Thoracic aorta (tissue), 2 donors: ENCODE measurements at places on chromosomes 12 and 14. TPM values are rescaled to one million over a fixed set of nuclear protein-coding genes. Genes with fewer than 3 reads are reported as not detected.

GRCh38 chr12:117878605-117879004 is 90.2 kb downstream of the KSR2 start:
- H3K36me3 ChIP-seq = no peaks in the 10 kb centered on the region
- no peak for DNase-seq
- no peak overlapping the region for H3K4me3 ChIP-seq

Gene DDN
- not detected for total RNA-seq

GRCh38 chr14:58288106-58288792 is 10.1 kb upstream of the ARID4A start:
- peaks cover 20% of the 10 kb centered on the region for H3K36me3 ChIP-seq
- H3K27me3 ChIP-seq = no peaks in the 10 kb centered on the region
- no peak overlapping the region for H3K27ac ChIP-seq
- DNase-seq = no peak
- H3K4me3 ChIP-seq = no peak overlapping the region

Gene KRT78
- not detected for total RNA-seq

Gene KCNK13
- total RNA-seq = 0.92 TPM

DNA sequence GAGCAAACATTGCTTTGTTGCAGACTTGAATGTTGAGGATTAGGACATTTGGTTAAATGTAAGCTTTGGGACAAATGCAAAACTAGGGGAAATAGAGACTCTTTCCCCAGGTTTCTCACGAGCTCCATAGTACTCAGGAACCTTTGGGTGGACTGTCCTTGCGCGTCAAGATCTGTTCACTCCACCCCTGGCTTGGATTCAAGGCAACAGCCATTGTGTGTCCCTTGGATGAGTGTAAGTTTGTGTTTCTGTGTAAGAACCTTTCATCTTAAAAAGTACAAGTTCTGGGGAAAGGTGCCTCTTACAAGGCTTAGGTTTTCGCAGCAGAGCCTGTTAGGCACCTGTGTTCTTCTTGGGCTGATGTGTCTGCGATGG is 3.7 kb downstream of the SUSD6 start:
- peak overlapping the region; percentile 90 for H3K4me3 ChIP-seq
- H3K27me3 ChIP-seq = no peaks in the 10 kb centered on the region
- no peak for DNase-seq
- H3K36me3 ChIP-seq = no peaks in the 10 kb centered on the region
- peaks cover 76% of the 10 kb centered on the region for H3K4me1 ChIP-seq

Gene RNASE3
- not detected for total RNA-seq

DNA sequence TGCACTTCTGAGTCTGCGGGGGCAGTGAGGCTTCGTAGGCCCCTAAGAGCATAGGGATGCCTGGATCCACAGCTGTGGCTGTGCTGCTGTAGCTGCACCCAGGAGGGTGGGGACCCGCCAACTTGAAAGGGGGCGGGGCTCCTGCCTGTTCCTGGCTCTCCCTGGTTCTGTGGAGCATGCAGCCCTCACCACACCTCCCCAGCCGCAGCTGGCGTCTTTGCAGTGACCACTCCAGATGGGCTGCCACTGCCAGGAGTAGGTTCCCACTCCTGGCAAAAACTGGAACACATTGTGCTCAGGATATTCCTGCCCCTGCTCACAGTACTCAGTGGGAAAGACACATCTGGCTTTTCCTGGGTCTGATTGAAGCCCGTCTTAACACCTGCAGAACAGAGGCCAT is 35.8 kb downstream of the TIMELESS start:
- no peaks in the 10 kb centered on the region for H3K27me3 ChIP-seq
- no peaks in the 10 kb centered on the region for H3K36me3 ChIP-seq
- no peaks in the 10 kb centered on the region for H3K4me1 ChIP-seq
- no peak overlapping the region for H3K4me3 ChIP-seq
- no peak overlapping the region for H3K27ac ChIP-seq
- no peak for DNase-seq

GRCh38 chr14:92649934-92650545 is 98.4 kb downstream of the LGMN start:
- peak; percentile 60 for DNase-seq
- peaks cover 52% of the 10 kb centered on the region for H3K4me1 ChIP-seq
- H3K4me3 ChIP-seq = no peak overlapping the region
- H3K36me3 ChIP-seq = peaks cover 10% of the 10 kb centered on the region

Gene CAPS2
- 23.0 TPM for total RNA-seq

GRCh38 chr12:6328945-6329702 is 12.8 kb downstream of the TNFRSF1A start:
- H3K4me1 ChIP-seq = peaks cover 9% of the 10 kb centered on the region
- H3K27me3 ChIP-seq = no peaks in the 10 kb centered on the region
- no peak overlapping the region for H3K27ac ChIP-seq
- no peak for DNase-seq

Gene PLEKHH1
- total RNA-seq = 1.4 TPM

DNA sequence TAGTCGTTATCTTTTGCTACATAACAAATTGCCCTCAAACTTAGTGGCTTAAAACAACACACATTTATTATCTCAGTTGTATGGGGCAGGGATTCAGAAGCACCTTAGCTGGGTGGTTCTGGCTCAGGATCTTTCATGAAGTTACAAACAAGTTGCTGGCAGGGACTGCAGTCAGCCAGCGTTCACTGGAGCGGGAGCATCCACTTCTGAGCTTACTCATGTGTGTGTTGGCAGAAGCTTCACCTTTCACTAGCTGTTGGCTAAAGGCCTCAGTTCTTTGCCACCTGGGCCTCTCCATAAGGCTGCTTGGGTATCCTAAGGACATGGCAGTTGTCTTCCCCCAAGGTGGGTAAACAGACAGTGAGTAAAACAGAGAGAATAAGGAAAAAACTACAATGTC is 365.7 kb downstream of the RPS29 start:
- H3K4me3 ChIP-seq = no peak overlapping the region
- no peak for DNase-seq
- peaks cover 20% of the 10 kb centered on the region for H3K4me1 ChIP-seq
- no peaks in the 10 kb centered on the region for H3K36me3 ChIP-seq
- H3K27me3 ChIP-seq = no peaks in the 10 kb centered on the region

Gene C12orf50
- total RNA-seq = not detected

DNA sequence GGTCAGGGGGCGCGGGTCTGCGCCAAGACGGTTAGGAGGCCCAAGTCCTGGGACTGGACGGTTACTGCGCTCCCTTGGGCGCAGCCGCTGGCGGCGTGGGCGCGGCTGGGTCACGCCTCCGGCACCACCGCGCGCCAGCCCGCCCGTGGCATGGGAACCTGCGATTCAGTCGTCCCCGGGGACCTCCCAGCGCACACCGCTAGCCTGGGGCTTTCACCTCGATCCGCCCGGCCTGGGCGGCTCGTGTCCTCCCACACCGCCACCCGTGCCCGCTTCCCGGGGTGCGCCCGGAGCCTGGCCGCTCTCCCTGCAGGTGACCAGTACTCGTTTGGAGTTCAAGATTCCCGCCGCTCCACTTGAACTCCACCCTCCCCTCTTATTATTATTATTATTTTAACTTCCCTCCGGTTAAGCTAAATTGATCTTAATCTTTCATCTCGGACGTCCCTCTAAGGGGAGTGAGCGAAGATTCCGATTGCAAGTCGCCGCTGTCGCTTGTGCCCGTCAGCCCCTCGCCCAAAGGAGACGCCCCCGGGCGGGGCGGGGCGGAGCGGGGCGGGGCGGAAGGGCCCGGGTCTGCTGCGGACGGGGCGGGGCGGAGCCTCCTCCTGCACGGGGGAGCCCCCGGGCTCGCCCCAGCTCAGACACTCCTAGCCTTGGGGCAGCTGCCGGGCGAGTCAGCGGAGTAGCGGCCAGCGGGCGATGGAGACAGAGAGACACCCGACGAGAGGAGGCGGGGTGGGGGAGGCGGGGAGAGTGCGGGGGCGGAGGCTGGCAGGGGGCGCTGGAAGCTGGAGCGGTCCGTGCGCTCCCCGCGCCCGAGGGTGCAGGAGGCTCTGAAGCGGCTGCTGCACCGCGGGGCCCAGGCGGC is at the start of gene KCNMB4:
TSS of gene KCNMB4 (plus strand) at position 643 of the 871 bp plus-strand sequence. CDS start 445 bp downstream, outside the sequence.
- H3K36me3 ChIP-seq = no peaks in the 10 kb centered on the region
- H3K27ac ChIP-seq = peak within 1 kb of the TSS; percentile 3
- no peaks in the 10 kb centered on the region for H3K27me3 ChIP-seq
- H3K4me3 ChIP-seq = peak within 1 kb of the TSS; percentile 94

DNA sequence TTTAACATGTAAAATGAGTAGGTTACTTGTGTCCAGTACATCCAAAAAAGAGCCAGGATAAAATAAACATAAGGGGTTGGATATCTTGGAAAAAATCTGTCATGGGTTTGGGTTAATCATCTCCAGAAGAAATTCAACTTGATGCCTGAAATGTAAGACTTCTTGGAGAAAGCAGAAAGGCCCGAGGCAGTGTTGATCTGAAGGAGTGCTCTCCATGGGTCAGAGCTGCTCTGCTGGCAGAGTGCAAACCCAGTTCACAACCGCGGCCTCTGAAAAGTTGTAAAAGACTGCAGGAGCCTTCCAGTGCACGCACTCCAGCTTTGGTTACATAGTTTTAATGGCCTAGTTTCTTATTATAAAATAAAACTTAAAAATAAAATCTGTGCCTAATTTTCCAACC is 97.3 kb upstream of the ALX1 start:
- DNase-seq = no peak
- no peaks in the 10 kb centered on the region for H3K4me1 ChIP-seq

Gene SBNO1
- total RNA-seq = 15.6 TPM

- H3K36me3 ChIP-seq = no peaks in the 10 kb centered on the region
- peaks cover 48% of the 10 kb centered on the region for H3K4me1 ChIP-seq
- H3K27me3 ChIP-seq = no peaks in the 10 kb centered on the region
- H3K4me3 ChIP-seq = peak overlapping the region; percentile 34
Measured at GRCh38 chr12:19894803-19895202, 455.5 kb downstream of the AEBP2 start.

- no peak overlapping the region for H3K4me3 ChIP-seq
- no peaks in the 10 kb centered on the region for H3K36me3 ChIP-seq
- H3K27me3 ChIP-seq = no peaks in the 10 kb centered on the region
- H3K4me1 ChIP-seq = peaks cover 92% of the 10 kb centered on the region
- H3K27ac ChIP-seq = peak overlapping the region; percentile 59
- DNase-seq = no peak
Measured at GRCh38 chr12:116141833-116142162, 135.7 kb downstream of the MED13L start.

DNA sequence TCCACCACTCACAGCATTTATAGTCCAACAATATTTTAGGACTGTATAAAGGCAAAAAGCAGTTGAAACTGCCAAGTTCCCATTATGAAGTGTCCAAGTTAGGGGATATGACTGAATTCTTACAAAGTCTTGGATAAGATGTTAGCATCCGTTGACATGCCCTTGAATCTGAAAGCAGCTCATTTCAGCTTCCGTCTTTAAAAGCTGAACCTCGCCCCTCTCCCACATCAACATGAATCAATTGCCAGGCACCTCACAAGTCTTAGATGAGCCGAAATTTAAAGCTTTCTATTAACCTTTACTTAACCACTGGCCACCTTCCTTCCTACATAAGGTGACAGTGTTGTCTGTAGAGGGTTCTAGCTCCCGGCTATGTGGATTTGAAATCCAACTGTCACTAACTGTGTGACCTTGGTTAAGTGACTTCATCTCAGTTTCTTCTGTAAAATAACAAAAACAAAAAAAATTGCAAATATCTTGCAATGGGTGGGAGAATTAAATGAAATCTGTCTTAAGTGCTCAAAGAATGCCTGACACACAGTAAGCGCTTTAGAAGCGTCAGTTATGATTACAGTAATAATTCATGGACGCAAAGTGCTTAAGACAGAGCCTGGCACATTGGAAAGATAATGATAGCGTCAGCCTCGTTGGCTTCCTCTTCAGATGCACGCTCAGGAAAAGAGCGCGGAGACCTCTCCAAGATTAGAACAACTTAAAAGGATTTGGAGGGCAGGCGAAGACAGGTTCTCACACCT is 1.2 kb downstream of the PPP1CC start:
- peaks cover 49% of the 10 kb centered on the region for H3K4me1 ChIP-seq
- no peaks in the 10 kb centered on the region for H3K27me3 ChIP-seq
- H3K36me3 ChIP-seq = no peaks in the 10 kb centered on the region
- no peak for DNase-seq

- H3K36me3 ChIP-seq = no peaks in the 10 kb centered on the region
- H3K4me3 ChIP-seq = no peak overlapping the region
- no peak overlapping the region for H3K27ac ChIP-seq
Measured at GRCh38 chr14:39372656-39373055, 59.6 kb downstream of the FBXO33 start.

DNA sequence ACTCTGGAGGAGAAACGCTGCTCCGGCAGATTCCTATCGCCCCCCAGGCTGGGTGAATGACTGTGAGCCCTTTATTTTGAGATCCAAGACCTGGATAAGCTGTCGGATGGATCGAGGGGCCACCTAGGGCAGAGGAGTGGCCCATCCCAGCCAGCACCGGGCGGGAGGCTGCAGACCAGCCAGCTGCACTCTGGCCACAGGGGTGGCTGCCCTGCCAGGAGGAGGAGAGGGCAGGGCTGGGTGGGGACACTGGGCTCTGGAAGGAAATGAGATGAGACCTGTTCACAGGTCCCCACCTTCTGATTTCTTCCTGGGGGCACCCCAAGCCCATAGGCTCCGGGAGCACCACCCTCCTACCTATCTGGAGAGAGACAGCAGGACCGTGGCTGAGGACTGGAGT is 140.0 kb downstream of the PIWIL1 start:
- no peaks in the 10 kb centered on the region for H3K4me1 ChIP-seq
- no peaks in the 10 kb centered on the region for H3K27me3 ChIP-seq
- no peaks in the 10 kb centered on the region for H3K36me3 ChIP-seq
- no peak for DNase-seq

DNA sequence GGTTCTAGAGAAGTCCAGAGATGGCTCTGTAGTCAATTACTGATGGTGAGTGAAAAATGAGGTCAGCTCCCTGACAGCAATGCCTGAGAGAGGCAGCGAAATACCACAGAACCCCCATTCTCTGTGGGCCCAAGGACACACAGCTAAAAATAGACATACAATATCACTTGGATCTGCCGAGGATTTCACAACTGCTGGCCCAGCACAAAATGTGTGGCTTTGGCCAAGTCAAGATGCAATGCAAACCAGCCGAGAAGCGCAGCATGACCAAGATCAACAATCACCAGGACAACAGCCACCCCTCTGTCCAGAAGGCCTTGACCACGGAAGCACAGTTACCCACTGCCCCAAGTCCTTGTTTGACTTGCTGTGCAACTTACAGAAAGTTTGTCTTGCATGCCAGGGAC is 52.2 kb downstream of the CKAP4 start:
- peaks cover 22% of the 10 kb centered on the region for H3K4me1 ChIP-seq
- DNase-seq = peak; percentile 28
- H3K27ac ChIP-seq = peak overlapping the region; percentile 18
- H3K27me3 ChIP-seq = no peaks in the 10 kb centered on the region
- no peaks in the 10 kb centered on the region for H3K36me3 ChIP-seq
- H3K4me3 ChIP-seq = peak overlapping the region; percentile 1

Gene PRB2
- total RNA-seq = not detected

Gene KRT83
- not detected for total RNA-seq

GRCh38 chr14:100399052-100399849 is 76.1 kb downstream of the SLC25A47 start:
- no peak overlapping the region for H3K27ac ChIP-seq
- peaks cover 5% of the 10 kb centered on the region for H3K36me3 ChIP-seq
- no peaks in the 10 kb centered on the region for H3K27me3 ChIP-seq
- DNase-seq = no peak
